ENCODE measurements at places on chromosomes 16 and 17. TPM values are rescaled to one million over a fixed set of nuclear protein-coding genes. Genes with fewer than 3 reads are reported as not detected.

GRCh38 chr17:33689725-33690124 is 396.6 kb upstream of the ASIC2 start:
- DNase-seq: no peak

- DNase-seq: no peak
Measured at GRCh38 chr17:63928172-63928666, 3.9 kb downstream of the CD79B start.

GRCh38 chr16:49623501-49624266 is 232.2 kb downstream of the ZNF423 start:
- no peak for DNase-seq

DNA sequence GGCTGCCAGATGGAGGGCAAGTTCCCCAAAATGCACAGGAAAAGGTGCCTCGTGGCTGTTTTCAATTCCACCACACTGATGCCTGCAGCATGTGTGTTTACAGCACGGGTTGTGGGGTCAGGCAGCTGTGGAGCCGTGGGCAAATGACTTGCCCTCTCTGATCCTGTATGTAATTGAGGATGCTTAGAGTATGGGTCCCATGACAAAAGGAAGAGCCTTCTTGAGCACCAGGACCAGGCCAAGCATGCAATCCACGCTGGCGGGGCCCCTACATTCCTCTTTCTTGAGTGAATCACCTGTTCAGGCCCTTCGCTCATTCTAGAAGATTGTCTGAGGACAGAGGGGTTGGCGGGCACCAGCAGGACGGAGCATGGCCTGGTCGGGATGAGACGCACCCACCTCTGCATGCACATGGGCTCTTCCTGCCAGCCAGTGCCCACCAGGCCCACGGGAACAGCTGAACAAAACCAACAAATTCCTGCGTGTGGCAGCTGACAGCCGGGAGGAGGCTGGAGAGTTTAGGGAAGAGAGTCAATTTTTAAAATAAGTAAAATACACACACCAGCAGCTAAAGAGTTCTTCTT is 1.4 kb upstream of the CTRB2 start:
- DNase-seq: no peak

DNA sequence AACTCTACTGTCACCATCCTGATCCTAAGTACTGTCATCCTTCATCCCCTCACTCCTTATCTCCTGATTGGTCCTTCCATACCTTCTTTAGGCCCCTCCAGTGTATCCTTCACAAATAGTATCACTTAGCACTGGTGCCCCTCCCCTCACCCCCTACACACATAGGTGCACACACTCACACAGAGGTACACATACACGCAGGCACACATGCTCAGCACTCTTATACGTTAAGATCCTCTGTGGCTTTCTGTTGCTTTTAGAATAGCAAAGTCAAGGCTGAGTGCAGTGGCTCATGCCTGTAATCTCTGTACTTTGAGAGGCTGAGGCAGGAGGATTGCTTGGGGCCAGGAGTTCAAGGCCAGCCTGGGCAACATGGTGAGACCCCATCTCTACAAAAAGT is 32.1 kb downstream of the CDRT15 start:
- DNase-seq: no peak

DNA sequence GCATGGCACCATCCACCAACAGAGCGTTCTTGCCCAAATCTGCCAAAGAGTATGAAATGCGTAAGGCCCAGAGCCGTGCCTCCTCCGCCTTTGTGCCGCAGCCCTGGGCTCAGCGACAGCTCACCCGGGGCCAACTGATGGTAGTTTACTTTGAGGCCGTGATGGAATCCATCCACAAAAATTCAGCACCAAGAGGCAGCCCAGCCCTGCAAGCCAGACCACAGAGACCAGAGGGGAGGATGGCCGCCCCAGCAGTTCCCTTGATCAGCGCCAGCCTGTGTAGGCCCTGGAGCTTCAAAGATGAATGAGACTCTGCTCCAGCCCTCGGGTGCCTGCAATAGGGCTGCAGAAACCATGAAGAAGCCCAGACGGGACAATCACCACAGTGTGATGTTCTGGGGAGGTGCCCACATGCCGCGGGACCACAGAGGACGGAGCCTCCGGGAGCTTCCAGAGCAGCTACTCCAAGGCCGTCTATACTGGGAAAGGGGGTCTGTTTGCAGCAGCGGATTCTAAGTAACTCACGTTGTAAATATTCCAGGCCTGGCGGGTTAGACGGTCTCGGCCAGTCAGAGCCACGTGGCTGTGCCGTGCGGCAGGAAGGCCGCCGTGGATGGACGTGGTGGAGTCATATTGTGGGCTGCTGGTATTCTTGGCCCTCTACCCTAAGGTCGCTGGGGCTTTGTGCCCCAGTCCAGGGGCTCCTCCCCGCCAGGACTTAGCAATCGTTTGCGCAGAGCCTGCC is 80.3 kb downstream of the RBFOX3 start:
- no peak for DNase-seq

- peak; percentile 25 for DNase-seq
Measured at GRCh38 chr16:90023078-90023447, 3.8 kb upstream of the DBNDD1 start.

DNA sequence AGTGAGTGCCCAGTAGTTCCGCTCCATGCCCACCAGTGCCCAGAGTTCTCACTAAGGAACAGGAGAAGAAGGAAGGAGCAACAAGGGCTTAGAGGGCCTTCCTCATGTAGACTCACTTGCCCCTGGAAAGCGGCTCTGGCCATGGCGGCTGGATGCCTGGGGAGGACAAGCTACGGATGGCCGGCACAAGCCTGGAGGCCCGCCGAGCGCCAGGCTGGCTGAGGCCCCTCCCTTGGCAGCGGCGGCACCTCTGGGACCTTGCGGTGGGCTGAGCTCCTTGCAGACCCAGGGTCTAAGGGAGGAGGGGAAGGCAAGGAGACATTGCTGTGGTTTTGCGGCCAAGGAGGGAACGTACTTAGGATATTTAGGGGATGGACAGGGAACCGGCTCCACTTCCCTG is 160.1 kb downstream of the SALL1 start:
- no peak for DNase-seq

GRCh38 chr16:1645914-1646525 is 32.1 kb upstream of the JPT2 start:
- DNase-seq: no peak

GRCh38 chr17:74687886-74688285 is 24.8 kb downstream of the CD300LF start:
- no peak for DNase-seq

- DNase-seq: no peak
Measured at GRCh38 chr17:40909755-40910154, 24.7 kb upstream of the KRT20 start.

DNA sequence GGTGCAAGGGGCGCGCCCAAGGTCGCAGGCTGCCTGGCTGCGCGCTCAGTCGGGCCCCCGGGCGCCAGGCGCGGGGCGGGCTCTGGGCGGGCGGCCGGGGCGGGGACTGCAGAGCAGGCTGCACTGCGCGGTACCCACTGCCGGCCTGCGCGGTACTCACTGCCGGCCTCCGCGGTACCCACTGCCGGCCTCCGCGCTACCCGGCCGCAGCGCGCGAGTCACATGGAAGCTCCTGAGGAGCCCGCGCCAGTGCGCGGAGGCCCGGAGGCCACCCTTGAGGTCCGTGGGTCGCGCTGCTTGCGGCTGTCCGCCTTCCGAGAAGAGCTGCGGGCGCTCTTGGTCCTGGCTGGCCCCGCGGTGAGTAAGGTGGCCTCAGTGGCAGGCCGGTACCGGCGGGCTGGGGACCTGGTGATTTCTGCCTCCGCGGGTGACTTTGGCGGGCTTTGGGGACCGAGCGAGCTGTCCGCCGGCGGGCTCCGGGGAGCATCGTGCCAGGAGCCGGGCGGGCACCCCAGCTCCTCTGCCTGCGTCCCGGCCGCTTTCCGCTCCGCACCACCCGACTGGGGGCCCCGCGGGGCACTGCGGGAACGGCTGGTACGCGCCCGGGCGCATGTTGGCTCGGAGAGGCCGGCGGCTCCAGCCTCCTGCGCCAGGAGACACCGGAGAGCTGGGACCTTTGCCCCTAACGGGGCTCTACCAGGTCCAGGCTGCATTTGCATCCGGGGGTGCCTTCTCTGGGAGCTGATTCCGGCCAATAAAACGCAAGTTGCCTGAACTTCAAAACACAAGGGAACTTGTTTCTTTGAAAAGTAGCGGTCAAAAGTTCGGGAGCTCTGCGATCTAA is at the start of gene SLC47A1:
SLC47A1 (plus strand) TSS at position 137 of the 844 bp plus-strand sequence; CDS start at position 223, 86 bp downstream.
- peak; percentile 59 for DNase-seq

The STAC2 gene
- not detected for total RNA-seq

The OR3A3 gene
- total RNA-seq: not detected

The STH gene
- total RNA-seq: not detected

The RCVRN gene
- total RNA-seq: not detected

The CD300A gene
- 5.8 TPM for total RNA-seq

The AANAT gene
- total RNA-seq: 0.81 TPM
